Foreskin keratinocyte (primary cell): ENCODE measurements at places on chromosomes 7 and 10.

DNA sequence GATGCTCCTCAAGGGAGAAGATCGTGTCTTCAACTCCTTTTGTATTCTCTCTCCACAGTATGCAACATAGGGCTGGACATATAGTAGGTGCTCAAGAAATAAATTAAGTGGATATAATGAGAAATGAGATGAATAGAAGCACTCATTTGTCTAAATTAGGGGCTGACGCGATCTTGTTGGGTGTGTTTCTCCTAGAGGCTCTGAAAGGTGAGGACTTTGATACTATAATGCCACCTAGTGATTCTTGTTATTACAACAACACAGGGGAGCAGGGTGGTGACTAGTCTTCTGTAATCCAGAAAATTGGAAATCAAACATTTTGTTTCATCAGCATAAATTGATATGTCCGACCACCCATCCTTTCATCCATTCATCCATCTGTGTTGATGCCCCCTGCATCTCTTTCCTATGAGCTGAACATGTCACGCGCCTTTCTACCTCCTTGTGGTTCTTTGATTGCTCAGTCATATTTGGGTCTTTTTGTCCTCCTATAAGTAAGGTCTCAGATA is 3.5 kb upstream of the CFAP58 start:
- DNase-seq = no peak

DNA sequence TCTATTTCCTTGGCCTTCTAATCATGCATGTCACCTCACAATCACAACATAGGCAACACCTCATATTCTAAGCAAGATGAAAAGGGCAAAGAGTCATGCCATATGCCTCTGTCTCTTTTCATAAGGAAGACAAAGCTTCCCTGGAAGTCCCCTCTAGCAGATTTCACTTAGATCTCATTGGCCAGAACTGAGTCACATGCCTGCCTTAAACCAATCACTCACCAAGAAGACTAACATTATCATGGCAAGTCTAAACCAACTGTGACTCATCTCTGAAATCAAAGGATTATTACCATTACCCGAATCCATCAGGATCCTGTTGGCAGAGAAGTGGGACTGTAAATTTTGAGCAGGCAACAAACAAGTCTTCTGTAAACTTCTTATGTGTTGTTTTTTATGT is 27.8 kb downstream of the CAV1 start:
- peak; percentile 91 for DNase-seq

GRCh38 chr10:123781324-123781900 is 110.2 kb downstream of the CPXM2 start:
- no peak for DNase-seq

DNA sequence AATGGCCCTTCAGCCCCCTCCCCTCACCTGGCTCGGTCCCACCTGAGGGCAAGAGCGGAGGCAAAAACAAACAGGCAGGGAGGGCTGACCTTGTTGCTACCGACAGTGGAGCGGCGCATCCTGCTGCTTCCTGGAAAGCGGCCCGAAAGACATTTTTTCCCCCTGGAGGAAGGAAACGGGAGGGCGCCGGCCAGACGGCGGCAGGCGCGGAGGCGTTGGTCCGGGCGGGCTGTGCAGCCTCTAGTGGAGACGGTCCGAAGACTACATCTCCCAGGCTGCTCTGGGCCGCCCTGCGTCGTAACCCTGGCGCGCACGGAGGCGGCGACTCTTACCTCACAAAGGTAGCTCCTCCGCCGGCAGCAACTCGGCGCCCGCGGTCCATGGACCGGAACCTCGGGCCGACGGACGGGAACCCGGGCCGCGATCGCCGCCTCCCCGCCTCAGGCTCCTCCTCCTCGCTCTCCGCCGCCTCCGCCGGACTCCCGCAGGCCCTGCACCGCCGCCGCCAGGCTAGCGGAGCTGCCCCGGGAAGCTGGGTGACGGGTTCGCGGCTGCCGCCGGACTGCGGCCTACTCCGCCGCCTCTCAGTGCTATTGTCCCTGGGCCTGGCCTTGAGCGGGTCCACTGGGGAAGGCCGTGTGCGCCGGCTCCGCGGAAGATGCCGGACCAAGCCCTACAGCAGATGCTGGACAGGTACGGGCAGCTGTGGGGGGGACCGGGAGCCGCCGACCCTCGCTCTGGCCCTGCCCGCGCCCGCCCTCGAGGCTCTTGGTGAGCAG is at the start of the genes CPEB3 and MARCHF5:
CPEB3 (minus strand) TSS at position 242 of the 779 bp plus-strand sequence. CDS start 50,728 bp downstream, outside the sequence.
MARCHF5 (plus strand) TSS at position 331 of the 779 bp plus-strand sequence; CDS start at position 659, 328 bp downstream.
- peak; percentile 93 for DNase-seq

GRCh38 chr7:2521952-2522591 is 2.5 kb downstream of the LFNG start:
- DNase-seq = no peak

DNA sequence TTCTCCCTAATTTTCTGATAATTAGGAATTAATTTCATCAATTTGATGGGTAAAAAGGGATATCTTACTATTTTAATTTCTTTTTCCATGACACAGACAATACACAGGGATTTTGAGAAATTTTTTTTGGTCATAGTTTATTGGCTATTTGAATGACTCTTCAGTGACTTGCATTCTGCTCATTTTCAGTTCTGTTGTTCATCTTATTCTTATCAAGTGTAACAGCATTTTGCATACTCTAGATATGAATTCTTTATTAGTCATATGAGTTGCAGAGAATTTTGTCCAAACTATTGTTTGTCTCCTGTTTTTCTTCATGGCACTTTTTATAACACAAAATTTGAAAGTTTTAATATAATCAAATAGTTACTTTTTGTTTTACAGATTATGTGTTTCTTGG is 41.7 kb downstream of the MKLN1 start:
- DNase-seq = no peak

DNA sequence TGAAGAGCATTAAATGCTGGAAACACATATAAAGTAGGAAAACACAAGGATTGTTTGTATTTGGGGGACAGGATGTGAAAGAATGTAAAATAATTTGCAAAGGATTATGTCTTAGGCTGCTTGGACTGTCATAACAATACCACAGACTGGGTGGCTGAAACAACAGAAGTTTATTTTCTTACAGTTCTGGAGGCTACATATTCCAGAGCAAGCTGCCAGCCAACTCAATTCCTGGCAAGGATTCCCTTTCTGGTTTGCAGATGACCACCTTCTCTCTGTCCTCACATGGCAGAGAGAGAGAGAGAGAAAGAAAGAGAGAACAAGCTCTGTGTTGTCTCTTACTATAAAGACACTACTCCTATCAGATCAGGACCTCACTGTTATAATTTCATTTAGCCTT is 8.8 kb upstream of the LAMB4 start:
- DNase-seq = no peak

DNA sequence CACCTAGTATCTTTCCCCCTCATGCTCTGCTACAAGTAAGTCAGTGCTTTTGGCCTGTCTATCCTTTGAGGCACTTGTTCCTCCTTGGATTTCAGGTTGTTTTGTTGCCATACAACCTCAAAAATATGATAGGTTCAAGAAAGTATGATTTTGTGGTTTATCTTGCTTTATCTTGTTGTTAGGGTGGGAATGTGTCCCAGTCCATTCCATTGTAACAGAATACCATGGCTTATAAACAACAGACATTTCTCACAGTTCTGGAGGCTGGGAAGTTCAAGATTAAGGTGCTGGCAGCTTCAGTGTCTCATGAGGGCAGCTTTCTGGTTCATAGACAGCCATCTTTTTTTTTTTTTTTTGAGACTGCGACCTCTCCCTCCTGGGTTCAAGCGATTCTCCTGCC is 72.1 kb downstream of the TMEM270 start:
- DNase-seq = no peak

DNA sequence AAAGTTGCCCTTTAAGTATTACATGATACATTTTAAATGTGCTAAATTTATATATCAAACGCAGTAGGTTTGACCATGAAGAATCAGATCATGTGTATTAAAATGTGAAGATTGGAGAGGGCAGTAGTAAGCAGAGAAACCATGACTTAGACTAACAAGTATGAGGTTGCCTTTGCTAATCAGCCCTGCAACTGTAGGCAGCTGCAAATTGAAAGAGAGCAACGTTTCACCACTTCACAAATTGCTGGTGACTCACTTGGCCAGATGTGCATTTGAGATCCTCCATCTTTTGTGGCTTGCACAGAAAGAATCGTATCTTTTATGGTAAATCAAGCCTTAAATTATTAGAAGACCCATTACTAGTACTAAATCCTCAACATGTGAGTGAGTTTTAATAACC is 10.1 kb upstream of the SEMA3A start:
- DNase-seq = peak; percentile 75

GRCh38 chr7:28732071-28732869 is 225.9 kb downstream of the TRIL start:
- DNase-seq = no peak

- DNase-seq = peak; percentile 23
Observed at GRCh38 chr10:43292755-43293676, 26.2 kb upstream of the RASGEF1A start.

- peak; percentile 95 for DNase-seq
Observed at GRCh38 chr7:4189131-4189570, 492.9 kb upstream of the FOXK1 start.

GRCh38 chr7:45191396-45191795 is 33.8 kb downstream of the RAMP3 start:
- DNase-seq = no peak

DNA sequence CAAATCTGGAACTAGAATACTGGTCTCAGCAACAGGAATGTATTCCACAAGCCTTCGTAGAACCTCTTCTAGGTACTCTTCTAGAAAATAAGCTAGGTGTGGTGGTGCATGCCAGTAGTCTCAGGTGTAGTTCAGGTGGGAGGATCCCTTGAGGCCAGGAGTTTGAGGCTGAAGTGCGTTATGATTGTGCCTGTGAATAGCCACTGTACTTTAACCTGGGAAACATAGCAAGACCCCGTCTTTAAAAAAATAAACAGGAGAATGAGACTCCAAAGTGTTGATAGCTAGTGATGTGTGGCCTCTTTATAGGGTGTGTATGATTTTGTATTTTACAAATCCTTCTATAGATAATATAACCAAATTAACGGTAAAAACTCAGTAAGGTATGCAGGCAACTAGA is 1.5 kb upstream of the ZNF775 start:
- no peak for DNase-seq

- DNase-seq = no peak
Observed at GRCh38 chr10:46329690-46330016, 42.9 kb downstream of the ANTXRL start.

DNA sequence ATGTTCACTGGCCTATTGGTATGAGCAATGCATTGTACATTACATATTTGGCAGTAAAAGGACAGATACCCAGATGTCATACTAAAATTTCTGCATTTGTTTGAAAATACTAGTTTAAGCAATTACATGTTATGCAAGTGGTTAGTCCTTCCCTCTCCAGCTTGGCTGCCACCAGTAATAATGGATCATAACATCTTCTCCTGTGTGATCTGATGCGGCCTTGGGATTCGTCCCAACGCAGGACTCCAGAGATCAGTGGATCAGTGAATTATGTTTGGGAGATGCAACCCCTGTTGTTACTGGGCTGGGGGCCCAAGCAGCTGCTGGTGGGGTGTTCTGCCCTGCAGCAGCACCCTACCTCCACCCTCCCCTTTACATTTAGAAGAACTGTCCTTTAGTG is 11.2 kb upstream of the PDK4 start:
- no peak for DNase-seq

DNA sequence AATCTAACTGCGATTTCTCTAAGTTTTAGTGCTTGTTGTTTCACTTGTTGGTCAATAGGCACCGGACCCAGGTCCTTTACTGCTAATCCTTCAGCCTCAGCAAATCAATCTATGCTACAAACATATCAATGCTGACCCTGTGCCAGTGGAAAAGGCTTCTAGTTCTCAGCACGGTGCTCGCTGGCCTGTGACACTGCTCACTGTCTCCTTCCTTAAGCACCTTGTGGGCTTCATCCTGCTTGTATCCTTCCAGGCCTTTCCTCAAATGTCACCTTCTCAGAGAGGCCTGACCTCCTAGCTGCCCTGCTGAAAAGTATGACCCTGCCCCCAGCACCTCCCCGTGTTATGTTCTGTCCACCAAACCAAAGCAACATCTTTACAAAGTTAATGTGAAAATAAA is 201.2 kb upstream of the FRMD4A start:
- no peak for DNase-seq

DNA sequence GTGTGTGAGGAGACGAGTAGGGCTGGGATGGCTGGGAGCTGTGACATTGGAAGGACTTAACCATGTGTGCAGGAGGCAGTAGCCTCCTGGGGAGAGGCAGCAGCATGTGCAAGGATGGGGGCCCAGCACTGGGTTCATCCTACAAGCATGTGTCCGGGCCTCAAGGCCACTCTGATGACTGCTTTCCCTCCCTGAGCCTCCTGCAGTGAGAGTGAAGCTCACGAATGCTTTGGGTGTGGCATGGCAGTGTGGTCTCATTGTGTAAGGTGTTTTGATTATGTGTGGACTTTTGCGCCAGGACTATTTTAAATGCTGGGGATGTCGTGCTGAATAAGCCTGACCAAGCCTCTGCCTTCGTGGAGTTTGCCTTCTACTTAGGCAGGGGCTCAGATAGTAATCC is 122.0 kb upstream of the INSYN2A start:
- DNase-seq = no peak

DNA sequence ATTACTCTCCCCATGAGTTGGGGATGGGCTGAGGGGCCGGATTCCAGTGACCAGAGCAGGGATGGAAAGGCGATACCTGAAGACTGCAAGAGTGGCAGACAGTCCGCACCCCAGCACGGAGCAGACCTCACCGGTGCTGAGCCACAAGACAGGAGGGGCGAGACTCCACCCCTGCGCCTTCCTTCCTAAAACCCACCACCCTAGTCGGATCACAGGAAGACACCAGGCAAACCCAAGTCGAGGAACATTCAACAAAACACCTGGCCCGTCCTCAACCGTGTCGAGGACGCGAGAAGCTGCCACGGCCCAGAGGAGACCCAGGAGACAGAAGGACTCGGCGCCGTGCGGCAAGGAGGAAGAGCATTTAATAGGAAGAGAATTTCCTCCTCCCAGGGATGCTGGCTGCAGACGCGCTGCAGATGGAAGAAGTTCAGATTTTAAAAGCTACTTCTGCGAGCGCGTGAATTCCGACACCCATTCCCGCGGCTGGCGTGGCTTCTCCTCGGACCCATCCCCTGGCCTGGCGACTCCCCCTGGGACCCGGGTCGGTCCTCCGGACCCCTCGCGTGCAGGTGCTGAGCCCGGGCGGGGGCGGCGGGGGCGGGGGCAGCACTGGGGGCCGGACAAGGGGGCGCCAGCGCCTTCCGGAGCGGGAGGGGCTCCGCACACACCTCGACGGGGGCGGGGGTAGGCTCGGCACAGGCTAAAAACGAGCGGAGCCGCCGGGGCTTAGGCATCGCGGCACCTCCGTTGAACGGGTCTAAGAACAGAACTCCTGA is 563 bp upstream of the UTF1 start:
- DNase-seq = no peak

GRCh38 chr7:38565289-38565688 is 65.9 kb downstream of the AMPH start:
- no peak for DNase-seq

GRCh38 chr10:97784200-97784810 is 12.5 kb upstream of the SFRP5 start:
- no peak for DNase-seq

DNA sequence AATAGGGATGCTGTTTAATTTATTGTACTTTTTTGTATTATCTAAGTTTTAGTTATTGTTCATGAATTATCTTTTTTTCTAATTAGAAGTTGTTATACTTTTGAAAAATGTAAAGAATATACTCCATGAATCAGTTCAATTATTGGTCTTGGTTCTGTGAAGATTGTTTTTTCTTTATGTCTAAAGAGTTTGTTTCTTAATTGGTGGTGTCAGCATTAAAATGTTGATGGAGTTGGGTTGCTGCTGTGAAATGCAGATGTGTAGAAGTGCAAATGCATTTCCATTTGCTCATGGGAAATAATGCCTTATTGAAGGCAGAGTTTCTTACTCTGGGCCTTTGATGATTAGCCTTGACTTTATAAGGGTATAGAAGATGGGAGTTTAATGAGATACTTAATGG is 11.9 kb downstream of the NRG3 start:
- no peak for DNase-seq
